ENCODE measurements at places on chromosomes 2 and 18.

DNA sequence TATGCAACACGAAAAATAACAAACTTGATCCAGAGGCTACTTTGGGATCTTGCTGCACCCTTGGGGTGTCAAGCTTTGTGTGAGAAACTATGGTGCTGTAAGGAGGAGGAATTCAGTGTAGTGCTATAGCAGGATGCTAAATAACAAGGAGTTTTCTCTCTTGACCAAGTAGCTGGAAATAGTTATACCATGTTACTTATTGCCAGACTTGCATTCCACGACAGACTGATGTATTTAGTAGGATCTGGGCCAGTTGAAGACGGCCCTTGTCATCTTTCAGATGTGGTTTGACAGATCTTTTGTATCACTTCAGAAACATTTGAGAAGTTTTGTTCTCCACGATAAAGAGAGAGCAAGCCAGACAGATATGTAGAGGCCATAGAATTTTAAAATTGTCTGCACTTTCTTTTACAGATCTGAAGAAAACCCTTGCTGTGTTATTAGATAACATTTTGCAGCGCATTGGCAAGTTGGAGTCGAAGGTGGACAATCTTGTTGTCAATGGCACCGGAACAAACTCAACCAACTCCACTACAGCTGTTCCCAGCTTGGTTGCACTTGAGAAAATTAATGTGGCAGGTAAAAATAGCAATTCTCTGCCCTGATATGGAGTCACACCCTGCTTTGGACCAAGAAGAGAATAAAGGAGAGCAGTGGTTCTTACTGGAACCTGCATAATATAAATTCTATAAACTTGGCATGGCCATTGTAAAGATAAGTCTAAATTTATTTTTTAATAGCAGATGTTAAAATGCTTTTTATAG is 16.3 kb downstream of the MGAT5 start:
- no peak for DNase-seq

DNA sequence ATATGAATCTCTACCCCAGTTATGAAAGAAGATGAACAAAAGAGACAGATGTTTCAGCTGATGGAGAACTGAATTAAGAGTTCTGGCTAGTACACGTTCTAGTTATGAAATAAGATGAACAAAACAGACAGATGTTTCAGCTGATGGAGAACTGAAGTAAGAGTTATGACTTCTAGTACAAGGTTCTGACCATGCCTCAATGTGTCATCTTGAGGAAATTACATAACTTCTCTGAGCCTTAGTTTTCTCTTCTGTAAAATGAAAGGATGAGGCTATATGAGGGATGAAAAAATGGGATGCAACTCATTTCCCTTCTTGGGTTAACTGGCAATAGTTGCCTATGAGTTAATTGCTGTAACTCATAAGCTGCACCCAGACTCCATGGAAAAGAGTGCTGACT is 92.9 kb upstream of the WDR75 start:
- DNase-seq: no peak

- no peak for DNase-seq
Observed at GRCh38 chr2:23675506-23675905, 251.4 kb downstream of the ATAD2B start.

- no peak for DNase-seq
Observed at GRCh38 chr2:54939446-54940118, 110.7 kb downstream of the RTN4 start.

- DNase-seq: peak; percentile 95
Observed at GRCh38 chr2:65382776-65383357, 49.5 kb downstream of the SPRED2 start.

- no peak for DNase-seq
Observed at GRCh38 chr2:31384771-31385276, 29.7 kb downstream of the XDH start.

DNA sequence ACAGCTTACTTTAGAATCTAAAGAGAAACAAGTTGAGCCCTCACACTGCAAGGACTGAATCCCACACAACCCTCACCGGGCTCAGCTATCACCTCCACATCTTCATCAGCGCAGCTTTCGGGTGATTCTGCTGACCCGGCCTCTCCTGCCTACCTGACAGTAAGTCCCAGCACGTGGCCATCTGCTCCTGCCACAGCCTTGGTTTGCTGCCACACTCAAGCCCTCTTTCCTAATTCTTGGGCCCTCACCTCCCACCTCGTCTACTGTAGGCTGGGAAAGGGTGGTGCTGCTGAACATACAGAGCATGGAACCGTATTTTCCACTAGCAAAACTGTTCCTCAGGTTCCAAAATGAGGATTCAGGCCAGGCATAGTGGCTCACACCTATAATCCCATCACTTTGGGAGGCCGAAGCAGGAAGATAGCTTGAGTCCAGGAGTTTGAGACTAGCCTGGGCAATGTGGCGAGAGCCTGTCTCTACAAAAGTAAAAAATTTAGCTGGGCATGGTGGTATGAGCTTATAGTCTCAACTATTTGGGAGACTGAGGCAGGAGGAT is 55.3 kb upstream of the HAAO start:
- DNase-seq: no peak

DNA sequence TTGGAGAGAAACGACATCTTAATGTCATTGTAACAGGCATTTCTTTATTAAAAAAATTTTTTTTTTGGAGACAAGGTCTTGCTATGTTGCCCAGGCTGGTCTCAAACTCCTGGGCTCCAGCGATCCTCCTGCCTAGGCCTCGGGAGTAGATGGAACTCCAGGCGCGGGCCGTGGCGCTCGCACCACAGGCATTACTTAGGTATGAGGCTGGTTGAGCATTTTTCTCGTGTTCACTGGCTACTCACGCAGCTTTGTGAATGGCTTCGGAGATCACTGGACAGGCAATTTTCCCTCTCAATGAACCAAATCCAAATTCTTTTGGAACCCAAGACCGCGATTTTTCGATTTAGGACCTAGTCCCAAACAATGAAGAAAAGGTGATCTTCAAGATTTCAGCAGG is 795 bp upstream of the TCF7L1 start:
- no peak for DNase-seq

DNA sequence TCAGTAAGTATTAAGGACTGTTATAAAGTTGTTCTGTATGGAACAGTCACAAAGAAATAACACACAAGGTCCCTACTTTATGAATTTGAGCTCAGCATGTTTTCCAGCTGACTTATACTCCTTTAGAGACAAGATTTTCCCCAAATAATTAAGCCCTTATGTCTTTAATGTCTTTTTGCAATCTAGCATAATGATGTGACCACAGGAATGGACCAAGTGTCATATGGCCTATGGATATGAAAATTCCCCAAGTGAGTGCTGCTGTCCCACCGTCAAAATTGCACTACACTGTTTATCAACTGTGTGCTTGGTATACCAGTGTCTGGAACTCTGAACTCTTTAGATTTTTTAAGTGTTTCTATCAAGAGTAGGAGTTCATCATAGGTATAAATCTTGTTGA is 369.6 kb downstream of the PID1 start:
- DNase-seq: no peak

DNA sequence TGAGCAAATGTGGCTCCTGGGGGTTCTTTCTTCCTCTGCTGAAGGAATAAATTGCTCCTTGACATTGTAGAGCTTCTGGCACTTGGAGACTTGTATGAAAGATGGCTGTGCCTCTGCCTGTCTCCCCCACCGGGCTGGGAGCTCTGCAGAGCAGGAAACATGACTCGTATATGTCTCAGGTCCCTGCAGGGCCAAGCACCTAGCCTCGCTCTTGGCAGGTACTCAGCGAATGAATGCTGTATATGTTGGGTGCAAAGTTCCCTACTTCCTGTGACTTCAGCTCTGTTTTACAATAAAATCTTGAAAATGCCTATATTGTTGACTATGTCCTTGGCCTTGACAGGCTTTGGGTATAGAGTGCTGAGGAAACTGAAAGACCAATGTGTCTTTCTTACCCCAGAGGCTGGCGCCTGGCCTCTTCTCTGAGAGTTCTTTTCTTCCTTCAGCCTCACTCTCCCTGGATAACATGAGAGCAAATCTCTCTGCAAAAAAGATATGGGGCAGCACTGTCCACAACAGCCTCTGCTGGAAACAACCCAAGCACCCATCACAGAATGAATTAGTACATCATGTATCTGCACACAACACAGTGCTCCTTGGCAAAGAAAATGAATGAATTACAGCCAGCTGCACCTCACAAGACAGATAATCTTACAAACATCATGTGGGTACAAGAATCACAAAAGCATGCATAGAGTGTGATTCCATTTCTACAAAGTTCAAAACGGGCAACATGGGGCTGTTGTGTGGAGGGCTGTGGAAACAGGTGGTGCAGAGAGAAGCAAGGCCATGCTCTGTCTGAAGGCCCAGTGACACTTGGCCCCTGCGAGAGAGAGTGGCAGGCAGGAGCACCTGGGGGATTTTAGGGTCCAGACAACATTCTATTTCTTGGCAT is 6.6 kb downstream of the IL1RN start:
- DNase-seq: no peak

- no peak for DNase-seq
Observed at GRCh38 chr2:188000189-188000588, 291.5 kb upstream of the GULP1 start.

- DNase-seq: no peak
Observed at GRCh38 chr2:25701801-25702200, 28.4 kb upstream of the DTNB start.

GRCh38 chr2:69138793-69139459 is 125.9 kb downstream of the ANTXR1 start:
- DNase-seq: no peak

GRCh38 chr2:100960688-100961087 is 41.4 kb upstream of the RPL31 start:
- DNase-seq: no peak

DNA sequence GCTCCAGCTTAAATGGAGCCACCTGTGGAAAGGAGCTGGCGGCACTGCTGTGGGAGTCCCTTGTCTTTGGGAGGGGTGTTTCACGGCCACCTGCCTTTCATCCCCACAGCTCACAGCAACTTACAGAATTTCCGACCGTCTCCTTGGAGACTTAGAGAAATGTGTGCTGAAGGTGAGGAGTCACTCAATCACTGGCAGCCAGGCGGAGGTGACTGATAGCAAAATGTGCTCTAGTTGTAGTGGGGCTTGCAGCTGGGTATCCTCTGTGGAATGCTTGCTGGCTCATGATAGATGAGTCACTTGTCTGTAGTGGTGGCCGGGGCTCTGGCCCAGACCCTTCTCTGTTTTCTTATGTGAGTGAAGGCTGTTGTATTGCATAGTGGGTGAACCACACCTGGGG is 110.7 kb downstream of the SH3RF3 start:
- no peak for DNase-seq

DNA sequence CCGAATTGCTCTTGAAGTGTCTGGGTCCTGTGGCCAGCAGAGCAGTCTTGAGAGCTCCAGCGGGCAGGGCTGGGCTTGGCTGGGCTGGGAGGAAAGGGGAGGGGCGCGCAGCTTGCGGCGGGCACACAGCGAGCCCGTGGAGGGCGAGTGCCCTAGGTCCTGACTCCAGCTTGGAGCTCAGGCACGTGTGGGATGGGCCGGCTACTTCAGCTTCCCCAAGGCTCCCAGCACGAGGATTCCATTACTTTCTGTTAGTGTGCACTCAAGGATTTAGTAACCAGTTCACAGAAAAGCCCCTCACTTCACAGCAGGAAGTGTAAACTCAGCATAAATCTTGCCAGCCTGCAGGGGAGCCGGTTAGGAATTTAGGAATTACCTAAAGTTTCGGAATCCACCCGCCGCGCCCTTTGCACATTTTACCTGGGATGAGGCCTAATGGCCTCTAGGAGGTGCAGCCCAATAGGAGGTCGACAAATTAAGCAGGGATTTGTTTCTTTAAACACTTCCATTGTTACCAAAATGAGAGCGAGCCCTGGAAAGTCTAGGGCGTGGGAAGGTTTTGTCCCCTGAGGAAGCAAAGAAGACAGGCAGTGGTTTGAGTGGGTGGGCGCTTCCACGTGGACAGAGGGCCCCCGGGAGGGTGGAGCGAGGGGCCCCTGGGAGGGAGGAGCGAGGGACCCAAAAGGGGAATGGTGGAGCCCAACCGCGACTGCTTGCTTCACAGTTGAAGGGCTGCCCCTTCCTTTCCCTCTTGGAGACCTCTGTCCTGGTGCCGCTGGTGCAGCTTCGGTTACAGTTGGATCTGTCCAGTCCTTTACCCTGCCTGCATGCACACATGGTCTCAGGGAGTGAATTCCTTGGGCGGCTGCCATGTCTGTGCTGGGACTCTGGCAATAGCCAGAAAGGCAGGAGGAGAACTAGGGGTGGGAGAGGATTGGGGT is 93.3 kb downstream of the CTAGE1 start:
- no peak for DNase-seq

GRCh38 chr18:74261053-74261713 is 30.6 kb downstream of the CYB5A start:
- no peak for DNase-seq
